ENCODE measurements at places on chromosomes 16 and 17.
A peak's percentile ranks its signal among the peaks of the same experiment; 100 is the strongest.

- DNase-seq: no peak
These were observed 22.2 kb downstream of the SRCAP start for GRCh38 chr16:30721167-30721566.

DNA sequence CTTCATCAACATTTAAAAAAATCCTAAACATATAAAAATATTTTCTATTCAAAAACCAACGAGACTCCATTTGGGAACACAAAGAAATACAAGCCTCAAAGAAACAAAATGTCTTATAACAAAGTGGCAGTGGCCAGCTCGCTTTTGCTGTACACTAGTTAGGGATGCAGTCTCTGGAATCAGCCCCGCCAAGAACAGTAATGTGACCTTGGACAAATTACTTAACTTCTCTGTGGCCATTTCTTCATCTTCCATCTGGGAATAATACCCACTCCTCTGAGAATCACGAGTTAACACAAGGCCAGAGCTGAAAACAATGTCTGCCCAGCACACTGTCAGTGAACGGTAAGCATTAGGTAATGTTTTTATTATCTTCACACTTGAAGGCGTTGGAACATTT is 5.6 kb downstream of the STAT5B start:
- no peak for DNase-seq

DNA sequence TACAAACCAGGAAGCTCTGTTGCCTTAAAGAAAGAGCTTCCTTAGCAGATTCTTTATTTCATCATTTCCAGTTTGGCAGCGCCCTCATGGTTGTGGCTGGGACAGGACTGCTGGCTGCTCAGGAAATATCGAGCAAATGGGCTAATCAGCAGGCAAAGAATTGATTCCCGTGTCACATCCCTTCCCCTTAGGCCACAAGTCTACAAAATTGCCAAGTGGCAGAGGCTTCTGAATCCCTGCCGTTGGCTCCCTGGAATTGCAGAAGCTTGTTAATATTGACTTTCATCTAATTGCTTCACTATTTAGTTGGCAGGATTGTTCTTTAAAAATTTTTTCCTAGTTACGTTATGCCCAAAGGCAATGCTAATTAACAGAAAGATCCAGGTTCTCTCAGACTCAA is 456.3 kb upstream of the ERCC4 start:
- DNase-seq: no peak

DNA sequence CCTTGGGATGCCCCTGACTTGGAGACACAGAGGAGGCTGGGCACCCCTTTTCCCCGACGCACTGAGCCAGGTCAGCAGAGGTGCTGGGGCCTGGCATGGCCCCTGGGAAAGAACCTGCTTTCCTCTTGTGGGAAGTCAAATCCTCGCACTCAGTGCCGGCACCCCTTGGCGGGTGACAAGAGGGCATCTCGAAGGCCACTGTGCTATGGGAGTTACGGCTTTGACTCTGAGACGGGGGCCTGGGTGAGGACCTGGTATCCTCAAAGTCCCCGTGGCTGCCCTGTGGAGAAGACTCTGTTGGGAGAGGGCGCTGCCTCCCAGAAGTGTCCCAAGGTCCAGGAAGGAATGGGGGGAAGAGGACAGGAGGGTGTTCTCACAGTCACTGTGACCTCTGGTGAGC is 117.0 kb downstream of the METRNL start:
- no peak for DNase-seq

GRCh38 chr16:64225036-64225435 is 896.8 kb downstream of the CDH11 start:
- no peak for DNase-seq

DNA sequence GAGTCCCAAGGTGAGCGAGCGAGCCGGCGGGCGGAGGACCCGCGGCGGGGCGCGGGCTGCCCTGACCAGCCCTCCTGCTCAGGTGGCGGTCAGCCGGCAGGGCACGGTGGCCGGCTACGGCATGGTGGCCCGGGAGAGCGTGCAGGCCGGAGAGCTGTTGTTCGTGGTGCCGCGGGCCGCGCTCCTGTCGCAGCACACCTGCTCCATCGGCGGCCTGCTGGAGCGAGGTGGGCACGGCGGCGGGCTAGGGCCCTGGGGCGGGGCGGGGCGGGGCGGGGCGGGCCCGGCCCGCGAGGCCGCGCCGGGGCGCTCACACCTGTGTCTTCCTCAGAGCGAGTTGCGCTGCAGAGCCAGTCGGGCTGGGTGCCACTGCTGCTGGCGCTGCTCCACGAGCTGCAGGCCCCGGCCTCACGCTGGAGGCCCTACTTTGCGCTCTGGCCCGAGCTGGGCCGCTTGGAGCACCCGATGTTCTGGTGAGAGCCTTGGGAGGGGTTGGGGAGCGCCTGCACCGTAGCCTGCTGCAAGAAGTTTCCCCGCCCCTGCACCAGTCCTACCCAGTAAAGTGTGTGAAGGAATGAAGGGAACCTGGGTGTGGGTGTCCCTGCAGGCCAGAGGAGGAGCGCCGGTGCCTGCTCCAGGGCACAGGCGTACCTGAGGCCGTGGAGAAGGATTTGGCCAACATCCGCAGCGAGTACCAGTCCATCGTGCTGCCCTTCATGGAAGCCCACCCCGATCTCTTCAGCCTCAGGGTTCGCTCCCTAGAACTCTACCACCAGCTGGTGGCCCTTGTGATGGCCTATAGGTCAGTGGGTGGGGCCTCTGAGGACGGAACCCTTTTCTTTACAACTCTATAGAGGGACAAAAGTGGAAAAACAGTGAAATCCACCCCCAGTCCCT is 802 bp downstream of the SETD6 start:
- DNase-seq: no peak

DNA sequence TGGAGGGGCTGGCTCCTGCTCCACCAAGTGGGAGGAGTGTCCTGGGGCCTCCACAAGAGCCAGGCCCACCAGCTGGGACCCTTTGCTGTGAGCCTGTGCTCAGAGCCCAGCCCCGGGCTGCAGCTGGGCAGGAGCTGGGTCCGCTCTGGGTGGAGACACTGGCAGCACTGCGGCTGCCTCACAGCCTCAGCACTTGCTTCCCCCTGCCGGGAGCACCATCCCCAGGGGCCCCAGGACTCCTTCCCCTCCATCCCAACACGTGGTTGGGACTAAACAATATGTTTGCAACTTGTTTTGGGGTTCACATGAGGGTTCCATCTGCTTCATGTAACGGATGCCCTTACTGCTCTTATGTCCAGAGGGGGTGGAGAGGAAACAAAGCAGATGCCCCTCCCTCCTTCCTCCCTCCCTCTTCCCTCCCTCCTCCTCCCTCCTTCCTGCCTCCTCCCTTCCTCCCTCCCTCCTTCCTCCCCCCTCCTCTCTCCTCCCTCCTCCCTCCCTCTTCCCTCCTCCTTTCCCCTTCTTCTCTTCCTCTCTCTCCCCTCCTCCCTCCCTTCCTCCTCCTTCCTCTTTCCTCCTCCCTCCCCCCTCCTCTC is 16.3 kb upstream of the CBFA2T3 start:
- no peak for DNase-seq

- no peak for DNase-seq
These were observed 273.8 kb downstream of the MRTFB start for GRCh38 chr16:14344945-14345344.

DNA sequence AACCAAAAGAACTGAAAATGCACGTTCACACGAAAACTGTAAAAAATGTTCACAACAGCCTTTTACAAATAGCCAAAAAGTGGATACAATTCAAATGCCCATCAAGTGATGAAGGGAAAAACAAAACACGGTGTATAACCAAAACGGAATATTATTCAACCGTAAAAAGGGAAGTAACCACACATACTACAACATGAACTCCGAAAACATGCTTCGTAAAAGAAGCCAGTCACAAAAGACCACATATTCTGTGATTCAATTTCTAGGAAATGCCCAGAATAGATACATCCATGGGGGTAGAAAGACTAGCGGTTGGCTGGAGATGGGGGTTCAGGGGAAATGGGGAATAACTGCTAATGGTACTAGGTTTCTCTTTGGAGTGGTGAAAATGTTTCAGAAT is 81.5 kb upstream of the TRAP1 start:
- no peak for DNase-seq

DNA sequence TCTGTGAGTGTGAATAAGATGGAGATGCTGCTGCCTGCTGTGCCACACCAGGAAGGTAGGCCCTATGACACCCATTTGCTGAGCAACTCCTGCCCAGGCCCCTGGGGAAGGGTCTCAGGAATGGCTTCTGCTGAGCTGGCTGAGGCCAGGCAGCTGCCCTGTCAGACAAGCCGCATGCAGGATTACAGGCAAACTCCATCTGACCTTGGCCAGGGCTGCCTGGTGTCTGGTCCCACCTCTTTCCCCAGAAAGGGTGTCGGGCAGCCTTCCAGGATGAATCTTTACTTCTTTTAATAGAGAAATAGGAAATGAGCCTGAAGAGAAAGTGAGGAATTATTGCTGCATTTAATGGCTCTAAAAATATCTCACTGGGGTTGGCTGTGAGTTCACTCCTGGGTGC is 182.5 kb downstream of the IRX5 start:
- no peak for DNase-seq

DNA sequence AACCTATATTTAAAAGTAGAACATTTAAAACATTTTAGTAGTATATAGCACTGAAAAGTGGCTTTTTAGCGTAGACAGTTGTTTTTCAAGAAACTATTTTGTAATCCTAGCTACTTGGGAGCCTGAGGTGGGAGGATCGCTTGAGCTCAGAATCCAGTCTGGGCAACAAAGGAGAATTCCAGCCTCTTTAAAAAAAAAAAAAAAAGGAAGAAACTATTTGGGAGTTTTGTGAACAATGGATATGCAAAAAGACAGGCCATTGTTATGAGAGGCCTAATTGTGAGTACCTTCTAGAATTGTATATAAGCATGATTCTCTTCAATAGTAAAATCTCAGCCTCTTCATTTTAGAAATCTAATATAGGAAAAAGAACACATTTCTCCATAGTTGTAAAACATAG is 17.6 kb downstream of the OMG start:
- peak; percentile 32 for DNase-seq

All from NT2/D1 (cell line).